ENCODE measurements at places on chromosomes 7 and 10.

- DNase-seq = no peak
Measured at GRCh38 chr10:59954296-59954695, 47.9 kb upstream of the CCDC6 start.

DNA sequence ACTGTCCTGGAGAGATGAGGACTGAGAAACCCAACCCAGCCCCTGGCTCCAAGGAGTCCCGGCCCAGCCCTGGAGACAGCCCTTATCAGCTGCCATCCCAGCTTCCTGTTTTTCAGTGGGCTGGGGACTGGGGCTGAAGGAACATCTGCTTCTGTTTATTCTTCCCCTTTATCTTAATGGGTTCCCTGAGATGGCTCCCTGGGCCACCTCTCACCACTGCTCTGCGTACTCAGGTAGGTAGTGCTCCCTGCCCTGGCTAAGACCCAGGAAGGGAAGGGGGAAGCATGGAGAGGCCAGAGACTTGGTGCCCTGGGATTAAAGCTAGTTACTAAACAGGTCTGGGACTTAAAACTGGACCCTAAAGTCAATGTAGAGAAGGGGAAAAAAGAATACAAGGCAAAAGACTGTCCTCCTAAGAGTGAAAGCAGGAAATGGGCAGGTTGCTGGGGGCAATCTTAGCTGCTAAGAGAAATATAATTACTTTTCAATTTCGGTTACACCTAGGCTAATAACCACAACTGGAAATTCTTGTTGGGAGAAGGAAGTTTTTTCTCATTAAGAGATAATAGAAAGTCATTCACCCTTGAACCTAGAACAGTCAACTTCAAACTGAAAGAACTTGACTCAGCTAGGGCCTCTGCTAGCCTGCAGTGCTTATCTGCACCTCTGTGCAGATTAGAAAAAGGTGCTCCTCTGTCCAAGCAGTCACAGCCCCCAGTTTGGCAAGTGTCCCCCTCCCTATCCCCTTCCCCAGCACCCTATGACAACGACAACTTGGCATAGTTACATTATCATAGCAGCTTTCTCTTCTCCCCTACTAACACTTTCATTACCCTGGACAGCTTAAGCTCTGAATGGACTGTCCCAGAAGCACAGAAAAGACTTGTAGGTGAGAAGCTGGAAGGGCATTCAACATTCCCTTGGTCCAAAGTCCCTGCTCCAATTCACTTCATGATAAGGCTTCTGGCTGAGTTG lies 65.6 kb upstream of the KDM7A start:
- no peak for DNase-seq

DNA sequence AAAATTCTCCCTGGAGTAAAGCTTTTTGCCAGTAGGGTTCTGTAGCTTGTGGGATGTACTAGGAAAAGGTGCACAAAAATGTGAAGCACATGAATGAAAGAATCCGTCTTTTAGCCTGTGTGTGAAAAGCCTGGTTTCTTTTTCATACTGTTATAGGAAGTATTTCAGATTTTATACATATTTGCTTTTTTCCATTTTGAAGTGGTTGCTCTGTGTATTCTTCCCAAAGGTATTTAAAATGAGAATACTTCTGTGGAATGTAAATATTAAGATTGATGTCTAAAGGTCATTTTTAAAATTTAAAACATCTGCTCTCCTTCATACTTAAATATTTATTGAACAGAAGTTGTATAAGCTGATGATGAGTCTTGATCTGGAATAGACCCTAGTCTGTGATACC lies 96.8 kb downstream of the CDK14 start:
- no peak for DNase-seq

DNA sequence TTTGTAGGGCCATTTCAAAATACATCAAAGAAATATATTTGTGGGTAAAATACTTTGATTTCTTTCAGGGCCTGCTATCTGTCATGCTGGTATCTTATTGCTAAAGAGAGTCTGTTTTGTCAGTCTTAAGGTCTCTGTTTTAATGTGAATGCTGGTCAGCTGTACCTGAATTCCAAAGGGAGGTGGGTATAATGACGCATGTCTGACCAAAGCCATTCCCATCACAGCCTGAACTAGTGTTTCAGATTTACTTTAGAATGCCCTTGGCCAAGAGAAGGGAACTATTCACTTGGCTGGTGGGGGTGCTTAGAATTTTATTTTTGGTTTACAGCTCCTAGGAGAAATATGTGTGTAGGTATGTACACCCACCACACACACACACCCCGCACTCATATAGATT lies 30.6 kb upstream of the MYL10 start:
- DNase-seq = peak; percentile 78

GRCh38 chr10:66680886-66681285 lies 244.9 kb upstream of the LRRTM3 start:
- DNase-seq = no peak

Data from Caki2 (cell line).